Mesenchymal stem cell (in vitro differentiated cells and primary cell): ENCODE measurements at places on chromosomes 1 and 21.
A peak's percentile ranks its signal among the peaks of the same experiment; 100 is the strongest.

- no peak for DNase-seq
Measured at GRCh38 chr1:42759114-42759513, 7.7 kb downstream of the P3H1 start.

DNA sequence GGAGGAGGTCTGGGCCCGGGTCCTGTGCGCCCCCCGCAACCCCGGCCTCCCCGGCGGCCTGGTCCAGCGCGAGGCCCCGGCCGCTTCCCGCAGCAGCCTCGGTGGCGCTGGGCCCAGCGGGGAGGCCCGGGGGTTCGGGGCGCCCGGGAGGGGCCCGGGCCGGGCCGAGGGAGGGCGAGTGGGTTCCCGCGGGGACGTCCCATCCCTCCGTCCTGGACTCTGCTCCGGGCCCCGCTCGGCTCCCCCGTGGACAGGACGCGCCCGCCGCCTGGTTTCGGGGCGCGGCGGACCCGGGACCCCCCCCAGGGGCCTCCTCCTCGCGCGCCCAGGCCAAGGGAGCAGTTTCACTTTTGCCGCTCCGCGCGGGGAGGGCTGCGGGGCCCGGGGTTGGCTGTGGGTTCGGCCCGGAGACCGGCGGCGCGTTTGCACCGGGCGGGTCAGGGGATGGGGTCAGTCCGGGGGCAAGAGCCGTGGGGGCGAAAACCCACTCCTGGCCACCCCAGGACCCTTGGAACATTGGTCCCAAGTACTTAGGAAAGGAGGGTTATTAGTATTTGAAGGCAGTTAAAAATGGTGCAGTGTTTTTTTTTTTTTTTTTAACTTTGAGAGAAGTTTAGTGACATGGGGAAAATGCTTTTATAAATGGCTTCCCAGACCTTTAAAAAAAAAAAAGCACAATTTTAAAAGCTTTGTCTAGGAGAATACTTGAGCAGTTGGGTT, 677 bp downstream of the AGPAT3 start:
- DNase-seq, result peak; percentile 58

DNA sequence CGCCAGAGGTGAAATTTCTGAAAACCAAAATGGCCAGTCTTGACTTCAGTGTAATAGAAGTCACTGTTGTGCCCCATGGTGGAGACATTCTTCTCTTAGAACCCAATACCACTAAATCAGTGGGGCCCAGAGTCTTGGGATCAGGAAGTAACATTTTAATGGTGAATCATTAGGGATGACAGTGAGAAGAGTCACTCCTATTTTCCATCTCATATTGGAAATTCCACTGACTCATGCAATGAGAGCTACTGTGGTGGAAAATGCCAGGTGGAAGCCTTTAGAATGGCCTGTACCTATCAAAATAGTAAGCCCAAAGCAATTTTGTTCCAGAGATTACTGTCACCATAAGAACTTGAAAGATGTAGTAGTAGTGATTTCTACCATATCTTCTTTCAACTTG, 20.6 kb upstream of the PPM1J start:
- DNase-seq, result peak; percentile 88

DNA sequence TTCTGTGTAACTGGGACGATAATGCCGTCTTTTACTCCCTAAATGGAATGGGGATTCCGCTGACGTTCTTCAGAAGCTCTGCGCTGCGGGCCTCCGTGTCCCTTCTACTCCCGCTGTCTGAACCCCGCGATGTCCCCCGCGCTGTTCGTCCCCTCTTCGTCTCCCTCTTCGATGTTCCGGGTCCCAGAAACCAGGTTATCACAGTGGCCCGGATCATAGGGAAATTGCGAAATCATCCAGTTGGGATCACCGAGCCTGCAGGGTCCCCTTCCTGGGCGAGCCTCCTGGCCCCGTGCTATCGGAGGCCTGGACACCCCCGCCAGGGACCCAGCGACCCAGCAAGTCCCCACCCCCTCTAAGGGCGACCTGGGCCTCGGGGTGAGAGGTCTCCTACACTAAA, 154.2 kb downstream of the PPIAL4G start:
- DNase-seq, result no peak

DNA sequence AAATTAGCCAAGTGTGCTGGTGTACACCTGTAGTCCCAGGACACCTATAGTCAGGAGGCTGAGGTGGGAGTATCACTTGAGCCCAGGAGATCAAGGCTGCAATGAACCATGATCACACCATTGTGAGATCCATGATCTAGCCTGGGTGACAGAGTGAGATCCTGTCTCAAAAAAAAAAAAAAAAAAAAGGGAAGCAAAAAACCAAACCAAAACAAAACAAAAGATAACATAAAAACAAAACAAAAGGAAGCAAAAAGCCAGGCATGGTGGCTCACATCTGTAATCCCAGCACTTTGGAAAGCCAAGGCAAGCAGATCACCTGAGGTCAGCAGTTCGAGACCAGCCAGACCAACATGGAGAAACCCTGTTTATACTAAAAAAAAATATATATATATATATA, 9.4 kb upstream of the AKR1A1 start:
- no peak for DNase-seq

DNA sequence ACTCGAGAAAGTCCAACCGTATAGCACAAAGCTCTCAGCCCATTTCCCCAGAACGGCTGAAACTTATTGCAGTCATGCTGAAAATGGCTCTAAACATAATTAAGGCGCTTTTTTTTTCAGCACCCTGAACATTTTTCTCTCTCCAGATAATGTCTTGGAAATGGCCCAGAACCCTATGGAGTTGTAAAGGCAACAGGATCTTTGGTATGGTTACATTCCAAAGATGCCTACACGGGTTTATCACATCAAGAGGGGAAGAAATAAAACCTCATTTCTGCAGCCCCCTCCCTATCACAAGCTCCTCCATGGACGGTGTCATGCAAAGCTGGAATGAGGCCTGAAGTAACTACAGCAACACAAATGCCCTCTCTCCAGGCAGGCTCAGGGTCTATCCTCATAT, 126.4 kb upstream of the GALNT2 start:
- DNase-seq, result no peak

DNA sequence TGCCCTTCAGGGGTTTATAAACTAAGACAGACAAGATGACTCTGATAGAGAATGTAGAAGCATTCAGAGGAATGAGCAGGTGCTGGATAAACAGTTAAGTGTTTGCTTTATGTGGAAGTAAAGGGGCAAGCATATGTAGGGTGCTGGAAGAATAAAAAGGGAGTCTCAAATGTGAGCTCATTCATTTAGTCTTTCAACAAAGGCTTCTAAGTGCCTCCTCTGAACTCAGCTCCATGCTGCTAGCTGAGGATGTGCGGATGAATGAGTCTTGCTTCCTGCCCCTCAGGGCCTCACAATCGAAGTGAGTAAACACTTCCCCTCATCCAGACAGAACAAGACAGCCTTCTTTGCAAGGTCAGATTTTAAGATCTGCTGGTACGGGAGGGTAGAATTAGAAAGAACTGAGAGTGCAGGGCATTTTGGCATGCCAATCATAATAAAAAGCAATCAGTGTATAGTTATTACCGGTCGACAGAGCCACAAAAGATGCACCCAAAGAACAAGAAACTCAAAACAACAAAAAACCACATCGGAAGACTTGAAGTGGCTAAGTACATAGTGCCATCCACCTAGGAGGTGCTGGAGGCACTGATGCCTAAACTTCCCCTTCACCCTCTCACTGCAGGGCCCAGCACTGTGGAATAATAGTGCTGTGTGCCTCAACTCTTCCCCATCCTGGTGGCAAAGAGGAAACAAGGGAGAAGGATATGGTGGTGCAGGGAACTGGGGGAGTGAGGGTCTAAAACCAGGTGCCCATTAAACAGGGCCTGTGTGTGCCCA, 69.8 kb downstream of the TNR start:
- DNase-seq, result peak; percentile 14

DNA sequence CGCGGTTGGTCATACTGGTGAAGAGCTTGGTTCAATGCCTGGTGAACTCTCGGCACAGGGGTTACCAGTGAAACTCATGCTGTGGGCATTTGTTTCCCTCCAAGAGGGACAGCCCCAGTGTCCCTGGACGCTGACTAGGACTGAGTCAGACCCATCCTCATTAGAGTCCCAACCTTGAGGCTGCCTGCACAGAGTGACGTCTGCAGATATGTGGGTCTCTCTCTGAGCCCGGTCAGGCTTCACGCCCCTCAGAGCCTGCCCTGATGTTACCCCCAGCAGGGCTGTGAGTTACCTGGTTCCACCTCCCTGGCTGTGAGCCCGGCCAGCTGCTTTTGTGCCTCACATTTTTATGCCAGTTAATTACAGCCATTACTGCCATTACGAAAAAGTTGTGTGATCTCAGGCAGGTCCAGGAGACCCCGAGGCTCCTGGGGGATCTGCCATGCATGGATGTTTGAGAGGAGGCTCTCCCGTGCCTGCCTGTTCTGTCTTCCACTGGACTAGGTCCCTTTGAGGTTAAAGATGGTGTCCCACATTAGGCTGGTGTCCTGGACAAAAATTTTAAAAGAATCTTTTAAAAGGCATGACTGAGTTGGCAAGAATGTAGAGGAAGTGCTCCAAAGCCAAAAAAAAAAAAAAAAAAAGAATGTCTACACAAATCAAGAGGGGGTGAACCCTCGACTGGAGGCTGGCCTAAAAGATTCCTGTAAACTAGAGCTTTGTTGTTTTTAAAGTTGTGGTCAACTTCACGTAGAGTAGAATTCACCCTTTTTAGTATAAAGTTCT, 36.6 kb upstream of the PADI1 start:
- DNase-seq, result peak; percentile 76

- no peak for DNase-seq
Measured at GRCh38 chr1:236303675-236304074, 21.9 kb upstream of the ERO1B start.

DNA sequence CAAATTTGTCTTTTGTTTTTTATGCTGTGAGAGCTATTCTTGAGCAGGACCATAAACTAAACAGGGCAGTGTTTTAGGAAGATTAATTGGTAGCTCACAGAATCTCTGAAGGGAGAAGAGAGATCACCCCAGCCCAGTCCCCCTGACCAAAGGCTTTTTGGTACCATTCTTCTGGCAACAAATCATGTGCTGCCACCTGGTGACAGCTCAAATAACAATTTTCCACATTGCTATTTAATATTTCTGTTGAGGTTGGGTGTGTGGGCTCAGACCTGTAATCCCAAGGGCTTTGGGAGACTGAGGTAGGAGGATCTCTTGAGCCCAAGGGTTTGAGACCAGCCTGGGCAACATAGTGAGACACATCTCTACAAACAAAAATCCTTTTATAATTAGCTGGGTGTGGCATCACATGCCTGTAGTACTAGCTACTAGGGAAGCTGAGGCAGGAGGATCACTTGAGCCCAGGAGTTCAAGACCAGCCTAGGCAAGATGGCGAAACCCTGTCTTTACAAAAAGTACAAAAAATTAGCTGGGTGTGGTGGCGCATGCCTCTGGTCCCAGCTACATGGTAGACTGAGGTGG, 2.2 kb upstream of the TESK2 start:
- DNase-seq, result peak; percentile 64

GRCh38 chr21:22450507-22450906, 1452.3 kb downstream of the NCAM2 start:
- no peak for DNase-seq

GRCh38 chr1:180513531-180513930, 11.2 kb upstream of the ACBD6 start:
- no peak for DNase-seq

GRCh38 chr1:26336477-26337205, 17.3 kb downstream of the CRYBG2 start:
- DNase-seq, result no peak

GRCh38 chr1:156566436-156566835, 5.9 kb downstream of the IQGAP3 start:
- DNase-seq, result no peak

DNA sequence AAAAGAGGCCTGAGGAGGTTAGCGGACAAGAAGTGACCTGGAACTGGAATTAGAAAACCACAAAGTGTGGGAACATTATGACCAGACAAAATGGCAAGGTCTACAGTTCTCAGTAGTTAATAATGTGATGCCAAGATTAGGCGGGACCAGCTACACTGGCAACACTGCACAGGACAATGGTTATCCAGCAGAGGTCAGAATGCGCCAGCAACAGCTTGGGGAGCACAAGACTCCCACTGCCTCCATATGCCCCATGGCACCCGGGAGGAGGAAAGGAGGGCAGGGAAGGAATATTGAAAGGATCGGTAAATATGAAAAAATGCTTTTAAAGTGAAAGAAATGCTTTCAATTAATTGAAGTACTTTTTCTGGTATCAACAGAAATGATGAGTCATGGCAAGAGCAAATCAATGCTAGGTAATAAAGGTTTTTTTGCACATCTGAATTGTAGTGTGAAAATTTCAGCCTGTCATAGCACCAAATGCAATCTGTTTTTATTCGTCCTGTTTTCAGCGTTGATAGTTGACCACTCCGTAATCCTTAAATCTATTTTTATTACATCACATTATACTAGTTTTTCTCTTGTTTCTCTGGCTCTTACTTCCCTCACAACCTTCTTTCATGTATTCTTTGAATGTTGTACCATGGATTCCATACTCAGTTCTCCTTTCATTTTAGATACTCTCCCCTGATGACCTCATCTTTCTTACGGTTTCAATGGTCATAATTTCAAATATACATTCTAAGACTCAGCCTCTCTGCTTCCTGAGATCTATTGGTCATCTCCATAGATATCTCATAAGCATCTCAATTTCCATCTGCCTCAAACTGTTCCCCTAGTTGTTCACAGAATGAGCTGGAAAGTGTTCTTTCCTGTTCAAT, 30.7 kb downstream of the VCAM1 start:
- DNase-seq, result no peak

GRCh38 chr1:59765011-59765730, 49.6 kb upstream of the HOOK1 start:
- no peak for DNase-seq

- DNase-seq, result no peak
Measured at GRCh38 chr1:75707191-75707590, 17.3 kb upstream of the ACADM start.

DNA sequence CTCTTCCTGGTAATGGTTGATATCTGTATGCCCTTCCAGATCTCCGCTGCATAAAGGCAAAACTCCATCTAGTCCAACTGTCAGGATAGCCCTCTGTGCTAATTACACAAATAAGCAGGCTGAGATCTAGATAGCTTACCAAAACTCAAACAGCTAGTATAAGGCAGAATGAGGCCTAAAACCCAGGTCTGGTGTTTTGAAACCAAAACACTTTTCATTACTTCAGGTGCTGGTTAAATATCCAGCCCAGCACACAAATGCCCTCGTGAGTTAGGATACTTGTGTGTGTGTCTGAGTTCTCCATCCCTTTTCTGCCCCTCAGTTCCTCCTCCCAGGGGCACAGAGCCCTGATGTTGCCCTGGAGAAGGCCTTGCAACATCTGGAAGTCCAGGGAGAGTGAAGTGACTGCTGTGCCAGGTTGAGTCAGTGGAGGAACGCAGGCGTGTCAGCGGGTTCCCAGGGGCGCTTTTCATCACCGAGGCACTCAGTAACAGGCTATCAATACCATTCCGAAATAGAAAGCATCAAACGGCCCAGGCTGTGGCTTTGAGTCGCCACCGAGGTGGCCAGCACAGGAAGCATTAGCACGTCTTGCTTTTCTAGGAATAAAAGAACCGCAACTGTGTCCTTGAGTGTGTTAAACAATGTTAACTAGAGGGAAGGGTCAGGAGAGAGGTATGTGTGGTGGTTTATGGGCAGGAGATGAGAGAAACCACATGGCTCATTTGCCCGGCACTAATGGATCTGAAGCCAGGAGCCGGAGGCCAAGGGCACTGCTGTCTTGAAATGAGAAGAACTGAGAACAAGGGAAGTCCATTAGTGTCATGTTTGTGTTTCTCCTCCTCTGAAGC, 90.7 kb upstream of the WLS start:
- peak; percentile 84 for DNase-seq
